ENCODE measurements at places on chromosomes 16 and 17. TPM values are rescaled to one million over a fixed set of nuclear protein-coding genes. Genes with fewer than 3 reads are reported as not detected.

DNA sequence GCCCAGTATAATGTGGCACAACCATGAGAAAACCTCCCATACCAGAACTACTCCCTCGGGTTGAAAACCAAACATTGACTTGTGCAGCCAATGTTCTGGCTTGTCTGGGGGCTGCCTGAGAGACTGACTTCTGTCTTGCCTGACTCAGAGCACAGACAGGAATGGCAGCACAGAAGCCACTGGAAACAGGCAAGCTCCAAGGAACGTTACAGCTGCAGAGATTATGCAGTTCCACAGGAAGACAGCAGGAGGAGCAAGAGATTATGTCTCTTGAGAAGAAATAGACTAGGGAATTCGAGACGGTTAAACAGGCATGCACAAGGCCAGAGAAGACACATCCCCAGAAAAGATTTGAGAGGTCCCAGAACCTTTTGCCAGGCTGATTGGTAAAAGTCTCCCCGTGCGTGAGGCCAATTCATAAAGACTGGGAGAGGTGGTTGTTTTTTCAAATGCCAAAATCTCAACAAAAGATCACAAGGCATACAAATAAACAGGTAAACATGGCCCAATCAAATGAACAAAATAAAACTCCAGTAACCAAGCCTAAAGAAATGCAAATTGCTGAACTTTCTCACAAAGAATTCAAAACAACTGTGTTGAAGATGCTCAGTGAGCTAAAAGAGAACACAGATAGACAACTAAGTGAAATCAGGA lies 90.6 kb upstream of the CDH5 start:
- peak; percentile 24 for DNase-seq

DNA sequence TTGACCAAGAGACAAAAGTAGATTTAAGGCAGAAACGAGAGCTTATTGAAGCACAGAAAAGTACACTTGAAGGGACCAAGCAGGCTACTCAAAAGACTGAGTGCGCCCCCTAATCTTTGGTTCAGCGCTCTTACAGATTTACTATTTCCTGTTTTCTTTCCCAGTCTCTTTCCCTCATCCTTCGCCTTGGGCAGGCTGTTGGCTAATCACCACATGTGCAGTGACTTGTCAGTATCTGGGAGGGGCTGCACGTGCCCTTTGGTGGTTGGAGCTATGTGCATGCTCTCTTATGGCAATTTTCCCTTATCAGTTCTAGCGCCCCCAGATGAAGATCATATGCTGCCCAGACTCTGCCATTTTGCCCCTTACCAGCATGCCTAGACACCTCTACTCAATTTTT lies 35.4 kb upstream of the SHISA6 start:
- no peak for DNase-seq

- DNase-seq = no peak
Observed at GRCh38 chr16:27465483-27465879, 63.5 kb downstream of the IL21R start.

DNA sequence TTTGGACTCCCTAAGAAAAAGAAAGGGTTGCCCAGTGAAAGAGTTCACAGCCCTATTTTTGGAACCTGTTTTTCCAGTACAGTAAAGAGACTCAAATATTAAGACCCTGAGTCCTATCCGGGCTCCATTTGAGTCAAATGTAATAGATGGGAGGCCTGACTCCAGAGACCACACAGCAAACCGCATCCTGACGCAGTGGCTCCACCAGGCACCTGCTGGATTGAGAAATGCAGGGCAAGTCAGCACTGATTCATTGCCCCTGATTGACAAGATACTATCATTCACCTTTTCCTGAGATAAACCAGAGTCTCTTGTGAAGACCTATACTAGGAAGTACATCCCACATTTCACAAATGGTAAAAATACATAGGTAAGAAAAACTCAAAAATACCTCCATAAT lies 715.7 kb upstream of the SOX9 start:
- no peak for DNase-seq

DNA sequence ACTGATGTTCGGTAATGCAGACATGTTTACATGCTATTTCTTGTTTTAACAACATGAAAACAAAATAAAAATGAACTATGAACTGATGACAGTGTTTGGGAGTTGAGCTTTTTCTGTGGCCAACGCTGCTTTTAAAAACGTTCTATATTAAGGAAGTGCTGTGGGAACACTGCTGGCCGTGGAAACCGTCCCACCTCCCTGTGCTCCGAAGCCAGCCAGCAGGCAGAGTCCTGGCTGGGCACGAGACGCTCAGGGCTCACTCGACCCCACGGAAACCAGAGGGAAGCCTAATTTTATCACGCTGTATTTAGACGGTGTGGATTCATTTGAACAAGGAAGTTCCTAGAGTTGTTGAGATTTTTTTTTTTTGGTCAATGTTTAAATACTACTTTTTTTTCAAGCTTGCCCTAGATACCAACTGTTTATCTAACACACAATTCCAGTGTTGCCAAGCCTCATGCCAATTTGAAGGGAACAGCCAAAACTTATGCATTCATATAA lies 25.8 kb downstream of the ADCY9 start:
- DNase-seq = no peak

The MYH1 gene
- total RNA-seq = not detected

- DNase-seq = peak; percentile 83
Observed at GRCh38 chr17:49223517-49224197, 6.9 kb downstream of the PHOSPHO1 start.

DNA sequence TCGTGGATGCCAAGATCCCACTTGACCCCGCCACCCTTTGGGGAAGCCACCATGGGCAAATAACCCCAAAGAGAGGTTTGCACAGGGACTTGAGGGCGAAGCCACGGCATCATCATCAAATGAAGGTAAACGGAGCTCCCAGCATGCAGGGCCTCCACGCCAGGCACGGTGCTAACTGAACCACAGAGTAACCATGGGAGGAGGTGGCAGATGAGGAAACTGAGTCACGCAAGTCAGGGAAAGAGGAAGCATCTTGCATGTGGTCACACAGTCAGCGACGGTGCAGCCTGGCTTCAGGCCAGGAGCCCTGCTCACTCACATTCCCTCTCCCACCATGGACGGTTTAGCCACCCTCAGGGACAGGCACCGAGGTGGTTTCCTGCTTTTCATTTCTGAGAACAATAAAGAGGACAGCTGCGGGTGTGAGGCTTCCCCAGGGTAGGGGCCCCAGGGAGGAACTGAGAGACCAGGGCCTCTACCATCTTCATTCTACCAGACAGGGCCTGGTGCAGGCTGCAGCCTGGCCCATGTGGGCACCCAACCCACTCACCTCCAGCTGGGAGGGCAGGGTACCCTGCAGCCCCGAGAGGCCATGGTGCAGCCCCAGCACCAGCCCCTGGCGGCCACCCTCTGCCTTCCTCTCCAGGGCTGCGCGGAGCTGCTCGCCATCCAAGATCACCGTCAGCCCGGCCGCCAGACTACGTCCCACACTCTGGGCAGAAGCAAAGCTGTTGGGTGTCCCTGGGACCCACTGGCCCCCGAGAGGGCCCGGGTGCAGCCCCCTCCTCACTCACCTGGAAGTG lies 78.3 kb downstream of the RMI2 start:
- DNase-seq = no peak

The TBC1D3I gene
- 0.24 TPM for total RNA-seq

GRCh38 chr16:31382485-31383161 lies 10.5 kb upstream of the ITGAD start:
- no peak for DNase-seq

The DNAI2 gene
- total RNA-seq = 0.87 TPM

The ELMO3 gene
- total RNA-seq = 19.8 TPM

The KRTAP9-2 gene
- total RNA-seq = not detected

DNA sequence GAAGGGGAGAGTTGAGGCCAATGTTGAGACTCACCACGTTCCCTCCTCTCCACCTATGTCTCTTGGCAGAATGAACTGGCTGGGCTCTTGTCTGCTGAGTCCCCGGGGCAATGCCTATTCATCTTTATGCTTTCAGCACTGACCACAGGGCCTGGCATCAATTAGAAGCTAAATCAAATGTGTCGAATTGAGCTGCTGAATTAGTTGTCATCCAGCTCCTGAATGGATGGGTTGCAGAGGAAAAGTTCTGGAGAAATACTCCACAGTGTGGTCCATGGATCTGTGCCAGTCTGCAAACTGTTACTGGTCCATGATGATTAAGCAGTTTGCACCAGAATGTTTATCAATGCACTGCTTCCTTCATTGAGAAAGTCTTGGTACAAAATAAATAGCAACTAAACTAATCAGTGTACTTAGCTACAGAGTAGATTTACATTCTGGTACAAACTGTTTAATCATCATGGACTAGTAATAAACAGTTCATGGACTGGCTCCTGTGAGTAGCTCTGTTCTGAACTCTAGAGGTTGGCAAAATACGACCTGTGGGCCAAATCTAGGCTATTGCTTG lies 4.6 kb downstream of the CNGB1 start:
- no peak for DNase-seq

The NLGN2 gene
- 68.4 TPM for total RNA-seq

The PYDC1 gene
- not detected for total RNA-seq

DNA sequence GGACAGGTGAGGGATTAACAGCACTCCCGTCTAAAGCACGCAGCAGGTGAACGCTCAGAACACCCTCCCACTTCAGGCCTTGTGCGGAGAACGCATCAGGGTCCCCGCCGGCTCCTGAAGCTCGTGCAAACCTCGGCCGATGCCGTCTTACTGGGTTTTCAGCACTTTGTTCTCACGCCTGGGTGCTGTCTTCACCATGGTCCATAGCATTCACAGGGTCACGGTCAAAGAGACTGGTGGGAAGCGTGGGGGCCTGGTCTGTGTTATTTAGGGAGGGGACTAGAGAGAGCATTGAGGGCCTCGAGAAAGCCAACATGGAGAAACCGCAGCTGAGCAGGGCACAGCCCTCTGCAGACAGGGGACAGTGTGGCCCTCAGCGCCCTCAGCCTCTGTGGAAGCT lies 26.6 kb downstream of the CIBAR2 start:
- no peak for DNase-seq

DNA sequence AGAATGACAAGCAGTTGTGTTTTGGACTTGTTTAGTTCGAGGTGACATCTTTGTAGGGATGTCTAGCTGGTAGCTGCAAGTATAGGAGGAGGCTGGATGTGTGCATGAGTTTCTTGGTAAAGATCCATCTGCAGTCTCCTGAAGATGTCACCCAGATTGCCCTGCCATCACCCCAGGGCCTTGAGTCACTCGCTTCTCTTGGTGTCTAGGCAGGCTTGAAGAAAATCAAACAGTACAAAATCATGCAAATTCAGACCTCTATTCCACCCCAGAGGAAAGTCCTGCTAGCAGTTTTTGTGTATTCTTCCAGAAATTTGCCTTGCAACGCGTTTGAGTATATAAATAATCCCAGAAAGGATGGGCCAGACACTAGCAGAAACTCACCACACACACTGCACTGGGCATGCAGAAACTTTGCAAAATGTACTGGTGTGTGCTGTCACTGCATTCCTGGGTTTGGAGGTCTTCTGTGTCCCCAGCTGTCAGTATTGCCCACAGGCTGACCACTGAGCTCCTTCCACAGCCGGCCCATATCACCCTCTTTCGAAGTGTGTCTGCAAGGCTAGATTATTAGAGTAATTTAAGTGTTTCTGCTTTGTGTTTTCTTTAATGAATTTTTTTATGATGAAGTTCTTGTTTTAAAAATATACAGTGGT lies 51.5 kb downstream of the TENT4B start:
- DNase-seq = no peak

- DNase-seq = no peak
Observed at GRCh38 chr17:17379197-17379991, 76.2 kb downstream of the NT5M start.

GRCh38 chr17:58648236-58648635 lies 43.6 kb downstream of the TEX14 start:
- no peak for DNase-seq

- DNase-seq = no peak
Observed at GRCh38 chr17:298791-299450, 53.7 kb downstream of the RPH3AL start.

GRCh38 chr16:5944971-5945370 lies 847.4 kb upstream of the EEF2KMT start:
- no peak for DNase-seq

The HBQ1 gene
- 1.1 TPM for total RNA-seq

GRCh38 chr16:66681676-66682075 lies 14.9 kb downstream of the CMTM4 start:
- DNase-seq = no peak

- DNase-seq = no peak
Observed at GRCh38 chr17:50090071-50090470, 5.1 kb upstream of the PDK2 start.

DNA sequence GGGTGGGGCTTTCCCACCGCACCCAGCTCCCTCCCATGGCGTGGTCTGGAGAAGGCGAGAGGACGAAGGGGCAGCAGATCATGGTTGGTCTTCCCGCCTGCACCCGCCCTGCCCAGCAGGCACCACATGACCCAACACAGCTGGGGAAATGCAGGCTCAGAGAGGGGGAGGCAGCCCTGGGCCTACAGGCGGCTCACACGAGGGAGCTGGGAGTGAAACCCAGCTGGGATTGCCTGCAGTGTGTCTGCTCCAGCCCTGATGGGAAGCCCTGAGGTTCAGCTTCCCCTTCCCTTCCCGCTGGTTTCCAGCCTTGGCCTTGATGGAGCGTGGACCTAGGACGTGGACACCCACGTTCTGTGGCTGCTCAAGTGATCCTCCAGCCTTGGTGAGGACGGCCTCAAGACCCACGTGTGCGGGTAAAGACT lies 20.0 kb upstream of the PABPN1L start:
- no peak for DNase-seq

DNA sequence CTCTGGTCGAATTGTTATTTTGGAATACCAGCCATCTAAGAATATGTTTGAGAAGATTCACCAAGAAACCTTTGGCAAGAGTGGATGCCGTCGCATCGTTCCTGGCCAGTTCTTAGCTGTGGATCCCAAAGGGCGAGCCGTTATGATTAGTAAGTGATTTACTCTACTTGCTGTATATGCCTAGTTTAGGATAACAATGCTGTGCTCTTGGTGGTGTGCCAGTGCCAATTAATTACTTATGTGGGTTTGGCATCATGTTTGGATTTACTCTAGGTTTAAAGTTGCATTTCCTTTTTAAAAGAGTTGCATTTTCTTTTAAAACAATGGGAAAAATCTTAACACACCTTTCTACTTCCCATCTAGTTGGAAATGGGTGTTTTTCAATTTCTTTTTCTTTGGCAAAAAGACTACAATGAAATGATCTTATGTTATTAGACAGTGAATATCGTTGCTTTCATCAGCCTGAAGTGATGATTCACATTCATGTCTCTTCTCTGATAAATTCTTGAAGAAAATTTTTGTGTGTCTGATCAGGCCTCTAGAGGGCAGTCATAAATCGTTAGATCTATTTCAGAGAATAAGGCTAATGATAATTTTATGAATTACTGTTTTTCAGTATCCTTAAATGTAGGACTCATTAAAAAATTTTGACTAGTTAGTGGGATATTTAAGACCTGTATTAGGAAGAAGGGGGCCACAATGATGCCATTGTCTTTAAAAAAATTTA lies 5.6 kb downstream of the SF3B3 start:
- DNase-seq = no peak

GRCh38 chr17:64458756-64459155 lies 9.8 kb downstream of the MILR1 start:
- DNase-seq = no peak

GRCh38 chr17:65035704-65036103 lies 20.8 kb downstream of the GNA13 start:
- DNase-seq = no peak

GRCh38 chr16:28863929-28864793 lies 518 bp downstream of the SH2B1 start:
- DNase-seq = no peak

All from type B pancreatic cell (in vitro differentiated cells).